Thoracic aorta (tissue), 2 donors: ENCODE measurements at places on chromosomes 12 and 14.

DNA sequence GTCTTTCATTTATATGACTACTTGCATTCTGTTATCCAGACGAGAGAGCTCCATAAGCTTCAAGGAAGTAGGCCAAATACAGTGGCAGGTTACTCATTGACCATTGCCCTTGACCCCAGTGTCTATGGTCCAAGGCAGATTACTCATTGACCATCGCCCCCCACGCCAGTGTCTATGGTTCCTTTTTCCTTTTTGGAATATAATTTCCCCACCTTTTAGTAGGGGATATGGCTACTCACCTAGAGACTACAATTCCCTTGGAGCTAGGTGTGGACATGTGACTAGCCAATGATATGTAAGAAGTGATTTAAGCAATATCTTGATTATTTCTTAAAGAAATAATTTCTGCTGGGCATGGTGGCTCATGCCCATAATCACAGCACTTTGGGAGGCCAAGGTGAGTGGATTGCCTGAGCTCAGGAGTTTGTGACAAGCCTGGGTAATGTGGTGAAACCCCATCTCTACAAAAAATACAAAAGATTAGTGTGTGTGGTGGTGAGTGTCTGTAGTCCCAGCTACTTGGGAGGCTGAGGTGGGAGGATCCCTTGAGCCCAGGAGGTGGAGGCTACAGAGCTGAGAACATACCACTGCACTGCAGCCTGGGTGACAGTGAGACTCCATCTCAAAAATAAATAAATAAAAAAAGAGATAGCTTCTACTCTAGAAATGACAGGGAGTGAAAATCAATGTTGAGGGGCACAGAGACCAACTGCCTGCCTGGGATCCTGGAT, 32.6 kb downstream of the SIX4 start:
- DNase-seq, result no peak

- DNase-seq, result no peak
These were observed 299.5 kb upstream of the NOS1 start for GRCh38 chr12:117660896-117661295.

GRCh38 chr12:124625867-124626675, 58.7 kb upstream of the NCOR2 start:
- peak; percentile 78 for DNase-seq

GRCh38 chr12:20127413-20127812, 240.9 kb upstream of the PDE3A start:
- DNase-seq, result no peak

DNA sequence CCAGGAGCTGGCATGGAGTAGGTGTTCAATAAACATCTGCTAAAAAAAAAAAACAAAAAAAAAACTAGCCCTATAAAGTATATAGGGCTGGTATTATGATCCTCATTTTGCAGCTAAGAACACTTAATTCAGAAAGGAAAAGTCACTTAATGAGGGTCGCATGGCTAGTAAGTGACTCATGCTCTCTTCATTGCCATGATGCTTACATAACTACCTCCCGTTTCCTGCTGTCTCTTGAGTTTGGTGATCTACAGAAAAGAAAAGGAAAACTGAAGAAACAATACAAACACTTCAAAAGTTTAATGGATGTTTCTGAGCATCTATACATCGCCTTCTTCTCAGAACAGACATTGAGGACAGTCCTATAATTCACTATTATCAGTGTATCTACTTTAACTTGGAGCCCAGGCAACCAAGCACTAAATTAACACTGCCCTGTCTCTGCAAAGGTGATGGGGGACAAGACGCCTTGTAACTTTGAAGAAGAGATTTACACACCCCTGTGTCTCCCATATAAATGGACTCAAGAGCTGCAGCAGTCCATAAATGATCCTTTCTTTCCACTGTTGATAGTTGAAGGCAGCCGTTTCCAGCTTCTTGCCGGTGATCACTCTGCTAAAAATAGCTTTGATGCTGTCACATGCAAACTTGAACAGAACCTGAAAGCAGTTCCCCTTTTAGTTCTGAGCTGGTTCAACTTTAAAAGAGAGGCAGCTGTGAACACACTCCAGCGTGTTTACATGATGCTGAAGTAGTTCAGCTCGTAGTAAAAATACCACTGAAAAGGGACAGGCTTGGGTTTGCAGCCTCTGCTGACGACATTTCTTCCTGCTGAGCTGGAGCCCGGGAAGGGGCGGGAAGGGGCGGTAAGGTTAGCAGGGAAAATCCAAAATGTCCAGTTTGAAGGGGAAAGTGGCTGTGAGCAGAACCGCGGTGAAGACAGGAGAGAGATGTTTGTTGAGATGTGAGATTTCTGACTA, 113.3 kb downstream of the FOXN3 start:
- DNase-seq, result peak; percentile 28

DNA sequence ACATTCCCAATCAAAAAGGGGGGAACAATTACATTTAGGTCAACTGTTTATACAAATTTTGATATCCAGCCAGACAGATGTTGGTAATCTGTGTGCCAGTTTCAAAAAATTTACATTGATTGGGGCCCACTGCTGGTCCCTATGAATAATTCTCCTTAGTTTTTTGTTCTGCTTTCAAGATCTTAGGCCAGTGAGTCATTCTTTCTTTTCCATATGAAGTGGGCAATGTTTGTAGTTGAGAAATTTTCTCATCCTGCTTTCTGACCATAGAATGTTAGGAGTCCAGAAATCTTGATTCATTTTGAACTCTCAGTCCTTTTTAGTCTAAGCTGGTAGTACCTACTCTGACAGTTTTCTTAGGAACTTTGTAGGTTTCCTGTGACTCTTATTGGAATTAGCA, 244.3 kb downstream of the DIO2 start:
- no peak for DNase-seq

DNA sequence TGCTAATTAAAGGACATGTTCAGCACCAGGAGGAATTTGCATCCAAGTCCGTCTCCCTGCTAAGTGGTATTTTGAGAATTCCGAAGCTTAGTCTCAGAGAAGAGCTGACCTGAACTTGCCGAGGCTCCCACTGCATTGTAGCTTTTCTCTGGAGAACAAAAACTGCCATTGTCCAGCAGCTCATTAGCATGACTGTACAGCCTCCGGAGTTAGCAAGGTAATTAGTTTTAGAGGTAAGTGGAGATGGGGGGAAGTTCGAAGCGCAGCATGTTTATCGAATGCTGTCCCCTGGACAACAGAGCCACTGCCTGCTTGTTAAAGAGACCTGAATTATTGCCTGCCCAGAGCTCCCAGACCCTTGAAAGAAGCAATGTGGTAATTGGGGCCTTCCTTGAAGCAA, 160.3 kb upstream of the PELI2 start:
- DNase-seq, result no peak

DNA sequence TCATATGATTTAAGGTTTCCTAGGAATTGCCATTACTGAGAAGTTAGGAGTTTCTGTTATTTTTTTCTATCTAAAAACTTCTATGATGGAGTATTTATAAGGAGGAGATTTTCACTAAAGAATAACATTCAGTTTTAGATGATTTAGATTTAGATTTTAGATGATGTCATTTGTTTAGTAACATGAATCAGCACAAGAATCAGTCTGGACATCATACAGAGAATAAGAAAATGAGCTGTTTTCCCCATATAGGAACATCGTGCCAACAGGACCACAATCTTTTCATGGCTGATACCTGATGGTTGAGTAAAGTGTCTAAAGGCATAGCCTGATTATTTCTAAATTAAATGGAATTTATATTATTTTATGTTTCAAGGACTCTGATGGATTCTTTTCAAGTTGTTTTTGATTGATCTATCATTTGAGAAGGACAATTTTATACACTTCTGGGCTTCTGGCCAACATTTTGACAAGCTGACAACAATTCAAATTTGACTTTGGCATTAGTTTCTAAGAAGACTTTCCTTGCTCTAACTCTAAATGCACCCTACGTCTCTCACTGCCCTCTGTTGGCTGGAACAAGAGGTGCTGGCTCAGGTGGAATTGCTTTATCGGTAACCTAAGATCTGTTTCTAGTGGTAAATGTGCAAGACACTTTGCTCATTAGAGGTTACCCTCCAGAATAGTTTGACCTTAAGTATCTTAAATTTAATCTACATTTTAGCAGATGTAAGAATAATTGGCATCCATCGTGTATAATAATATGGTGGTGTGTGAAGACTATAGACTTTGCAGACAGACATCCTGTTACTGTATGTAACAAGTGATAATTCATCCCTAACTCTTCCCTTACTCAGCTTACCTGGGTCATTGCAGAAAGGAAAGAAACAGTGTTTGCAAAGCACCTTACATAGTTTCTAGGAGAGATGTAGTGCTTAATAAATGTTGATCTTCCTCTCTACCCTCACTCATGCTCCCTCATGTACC, 42.8 kb upstream of the CPSF6 start:
- DNase-seq, result no peak

DNA sequence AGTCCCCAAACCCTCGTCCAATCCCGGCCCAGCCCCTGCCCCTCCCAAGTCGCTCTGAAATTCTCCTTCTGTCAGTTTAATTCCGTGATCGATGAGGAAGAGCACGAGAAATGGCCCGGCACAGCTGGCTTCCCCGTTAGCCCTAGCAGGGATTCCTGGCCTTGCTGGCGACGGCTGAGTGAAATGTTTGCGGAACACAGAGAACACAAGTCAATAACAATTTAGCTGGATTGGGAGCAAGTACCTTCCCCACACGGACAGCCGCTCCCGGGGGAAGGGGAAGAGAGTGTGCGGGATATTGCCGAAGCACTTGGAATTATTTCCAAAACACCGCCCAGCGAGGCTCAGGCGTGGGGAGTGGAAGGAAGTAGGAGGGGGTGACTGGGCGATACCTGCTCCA, 134.6 kb downstream of the RBM19 start:
- DNase-seq, result no peak

DNA sequence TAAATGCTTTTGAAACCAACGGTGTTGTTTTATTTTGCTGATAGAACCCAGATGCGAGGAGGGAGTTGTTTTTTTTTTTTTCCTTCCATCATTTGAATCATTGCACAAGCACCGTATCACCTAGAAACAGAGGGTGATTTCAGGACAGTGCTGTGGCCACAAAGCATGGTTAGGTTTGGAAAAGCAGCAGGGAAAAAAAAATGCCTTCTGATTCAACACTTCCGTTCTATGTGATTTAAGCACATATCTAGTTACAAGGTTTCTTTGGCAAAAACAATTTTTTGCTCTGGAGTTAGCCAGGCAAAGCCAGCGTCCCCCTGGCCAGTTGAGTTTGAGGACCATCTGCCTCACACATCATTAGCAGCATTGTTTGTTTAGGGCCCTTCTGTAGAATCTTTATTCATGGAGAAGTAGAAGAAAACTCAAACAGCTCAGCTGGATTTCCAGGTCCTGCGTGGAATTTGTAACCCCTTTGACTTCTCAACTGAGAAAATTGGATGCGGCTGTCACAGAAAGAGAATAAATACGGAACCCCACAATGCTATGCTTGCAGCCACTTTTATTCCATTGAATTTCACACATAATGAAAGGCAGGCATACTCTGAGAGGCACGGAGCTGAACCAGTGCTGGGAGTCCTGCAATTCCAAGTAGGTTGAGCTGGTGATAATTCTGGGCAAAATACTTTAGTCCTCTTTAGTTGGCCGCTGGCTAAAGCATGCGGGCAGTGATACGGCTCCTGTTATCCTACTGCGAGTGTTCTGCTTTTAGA, 17.0 kb upstream of the WNT5B start:
- no peak for DNase-seq

- DNase-seq, result no peak
These were observed 142.4 kb downstream of the ZFP36L1 start for GRCh38 chr14:68650404-68650994.

GRCh38 chr14:104895786-104896661, 28.7 kb upstream of the PLD4 start:
- no peak for DNase-seq

- DNase-seq, result no peak
These were observed 12.6 kb downstream of the SLC25A29 start for GRCh38 chr14:100293497-100294212.

DNA sequence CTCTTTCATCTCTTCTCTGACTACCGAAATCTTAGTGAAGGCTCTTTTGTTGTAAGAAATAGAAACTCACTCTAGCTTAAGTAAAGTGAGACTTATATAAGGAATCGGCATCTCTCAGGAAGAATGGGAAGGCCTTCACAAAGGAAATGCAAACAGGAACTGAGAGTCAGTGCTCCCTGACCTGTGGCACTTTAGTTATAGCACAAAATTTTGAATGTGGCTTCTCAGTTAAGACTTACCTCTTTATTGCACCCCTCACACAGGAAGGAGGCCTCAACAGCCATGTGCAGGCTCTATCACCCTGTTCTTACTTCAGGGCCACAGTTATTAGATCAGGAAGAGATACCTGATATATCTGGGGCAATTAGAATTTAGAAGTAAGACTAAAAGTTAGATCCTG, 224.7 kb upstream of the EGLN3 start:
- no peak for DNase-seq

DNA sequence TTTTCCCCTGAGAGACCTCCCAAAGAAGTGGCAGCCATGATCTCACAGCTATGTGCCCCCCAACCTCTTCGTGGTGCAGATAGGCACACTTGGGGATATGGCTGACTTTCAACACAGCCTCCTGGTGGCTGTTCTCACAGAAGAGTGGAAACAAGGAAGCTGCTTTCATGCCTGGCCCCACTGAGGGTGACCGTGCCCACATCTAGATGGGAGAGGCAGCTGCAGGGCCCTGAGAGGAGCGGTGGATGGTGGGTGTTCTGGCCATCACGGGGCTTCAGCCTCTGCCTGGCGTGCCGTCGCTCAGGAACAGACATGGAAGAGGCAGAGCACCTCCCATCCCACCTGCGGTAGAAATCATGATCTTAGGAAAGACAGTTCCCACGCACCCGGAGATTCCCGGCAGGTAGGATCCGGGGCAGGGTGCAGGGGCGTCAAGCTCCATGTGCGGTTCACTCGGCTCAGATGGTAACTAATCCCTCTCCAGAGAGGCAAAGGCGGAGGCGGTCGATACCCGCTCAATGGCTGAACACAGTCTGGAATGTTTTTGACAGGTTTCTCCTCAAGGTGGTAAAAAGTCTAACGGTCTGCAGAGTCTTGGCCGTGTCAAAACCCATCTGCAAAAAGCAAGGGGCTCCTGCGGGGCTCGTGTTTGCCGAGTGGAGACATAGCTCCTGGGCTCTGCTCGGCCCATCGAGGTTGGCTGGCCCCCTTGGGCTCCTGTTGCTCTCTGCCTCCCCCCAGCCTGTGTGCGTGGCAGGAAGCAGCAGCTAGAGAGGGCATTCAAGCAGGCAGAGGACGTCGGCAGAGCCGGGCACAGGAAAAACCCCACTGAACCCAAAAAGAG, 225.2 kb upstream of the RTL1 start:
- DNase-seq, result no peak

DNA sequence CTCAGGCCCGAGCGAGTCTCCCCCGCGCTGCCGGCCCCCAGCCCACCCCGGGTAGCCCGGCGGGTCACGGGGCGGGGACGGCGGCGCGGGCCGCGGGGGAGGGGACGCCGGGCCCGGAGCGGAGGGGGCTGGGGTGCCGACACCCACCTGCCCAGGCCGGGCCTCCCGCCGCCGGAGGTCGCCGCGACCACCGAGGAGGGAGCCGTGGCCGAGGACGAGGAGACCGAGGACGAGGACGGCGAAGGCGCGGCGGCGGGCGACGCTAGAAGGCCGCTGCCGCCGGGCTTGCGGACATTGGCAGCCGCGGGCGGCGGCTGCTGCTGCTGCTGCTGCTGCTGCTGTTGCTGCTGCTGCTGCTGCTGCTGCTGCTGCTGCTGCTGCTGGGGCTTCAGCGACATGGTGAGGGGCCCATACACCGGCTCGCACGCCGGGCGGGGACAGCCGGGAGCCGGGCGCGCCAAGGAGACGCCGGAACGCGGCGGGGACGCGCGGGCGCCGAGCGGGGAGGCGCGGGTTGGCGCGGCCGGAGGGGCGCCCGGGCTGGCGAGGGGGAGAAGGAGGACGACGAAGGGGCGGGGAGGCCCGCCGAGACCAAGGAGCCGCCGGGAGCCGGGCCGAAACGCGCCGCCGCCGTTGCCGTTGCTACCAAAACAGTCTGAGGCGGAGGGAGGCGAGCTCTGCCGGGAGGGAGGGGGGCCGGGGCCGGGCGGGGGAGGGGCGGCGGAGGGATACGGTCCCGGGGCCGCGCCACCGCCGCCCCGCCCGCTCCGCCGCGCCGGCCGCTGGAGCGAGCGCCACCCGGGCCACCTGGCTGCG, at the start of gene ATXN2:
Gene ATXN2, minus strand, starts transcription at position 679 of the 816 bp plus-strand sequence. Its CDS starts 281 bp downstream, at position 398.
- peak; percentile 4 for DNase-seq
